ENCODE measurements at places on chromosomes 16 and 17. TPM values are rescaled to one million over a fixed set of nuclear protein-coding genes. Genes with fewer than 3 reads are reported as not detected.
A peak's percentile ranks its signal among the peaks of the same experiment; 100 is the strongest.

The KRTAP3-3 gene
- total RNA-seq: not detected

The HSD17B2 gene
- under 0.01 TPM for total RNA-seq

The STH gene
- total RNA-seq: 2.0 TPM

GRCh38 chr16:13038591-13038990, 137.2 kb downstream of the SHISA9 start:
- DNase-seq: no peak

GRCh38 chr16:78584213-78584860, 484.9 kb downstream of the WWOX start:
- DNase-seq: no peak

GRCh38 chr16:17836868-17837602, 366.3 kb upstream of the XYLT1 start:
- no peak for DNase-seq

GRCh38 chr17:17043461-17044271, 1.4 kb downstream of the MPRIP start:
- DNase-seq: no peak

DNA sequence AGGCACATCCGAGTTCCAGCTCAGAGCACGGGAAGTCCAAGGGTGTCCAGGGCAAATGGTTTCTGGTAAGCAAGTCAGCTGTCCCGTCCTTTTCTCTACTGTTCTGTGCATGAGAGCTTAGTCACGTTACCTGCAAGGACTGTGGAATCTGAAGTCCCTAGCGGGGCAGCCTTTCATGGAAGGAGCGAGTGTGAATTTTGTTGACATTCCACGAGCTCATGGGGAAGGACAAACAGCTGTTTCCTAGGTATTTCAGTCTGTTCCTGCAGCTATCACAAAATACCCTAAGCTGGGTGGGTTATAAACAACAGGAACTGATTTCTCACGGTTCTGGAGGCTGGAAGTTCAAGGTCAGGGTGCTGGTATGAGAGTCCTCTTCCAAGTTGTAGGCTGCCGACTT, 109.2 kb downstream of the SDR42E1 start:
- DNase-seq: no peak

The MYL11 gene
- not detected for total RNA-seq

The CDK3 gene
- total RNA-seq: 0.41 TPM

The CNTD1 gene
- 0.82 TPM for total RNA-seq

GRCh38 chr16:89562939-89563338, 2.5 kb downstream of the RPL13 start:
- DNase-seq: no peak

- no peak for DNase-seq
Observed at GRCh38 chr17:2894782-2895181, 98.5 kb downstream of the RAP1GAP2 start.

DNA sequence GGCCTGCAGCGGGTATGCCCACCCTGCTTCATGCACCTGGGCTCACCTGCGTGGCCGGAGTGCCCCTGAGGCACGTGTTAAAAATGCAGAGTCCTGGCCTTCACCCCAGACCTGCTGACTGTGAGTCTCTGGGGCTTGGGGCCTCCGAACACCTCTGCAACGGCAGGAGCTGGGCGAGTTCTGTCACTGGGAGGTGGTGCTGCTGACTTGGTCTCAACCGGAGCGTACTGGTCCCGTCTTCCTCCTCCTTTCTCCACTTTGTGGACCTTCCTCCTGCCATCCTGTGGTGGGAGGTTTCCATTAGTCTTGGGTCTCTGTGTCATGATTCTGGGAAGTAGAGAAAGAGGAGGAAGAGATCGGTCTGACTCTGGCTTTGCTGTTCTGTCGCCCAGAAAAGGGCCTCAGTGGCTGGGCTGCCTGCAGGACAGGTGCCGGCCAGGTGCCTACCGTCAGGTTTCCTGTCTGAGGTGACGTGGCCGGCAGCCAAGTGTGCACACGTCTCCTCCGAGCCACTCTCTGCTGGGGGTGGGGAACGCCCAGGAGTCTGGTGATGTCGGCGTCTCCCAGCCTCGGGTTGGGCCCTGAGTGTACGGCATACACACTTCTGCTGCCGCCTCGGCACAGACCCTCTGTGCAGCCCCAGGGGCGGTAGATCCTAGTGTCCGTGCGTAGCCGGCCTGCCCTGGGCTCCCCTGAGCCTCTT, 6.9 kb downstream of the TSC2 start:
- no peak for DNase-seq

- DNase-seq: no peak
Observed at GRCh38 chr16:8686879-8687278, 12.5 kb downstream of the ABAT start.

- no peak for DNase-seq
Observed at GRCh38 chr16:68997564-68997963, 107.9 kb upstream of the HAS3 start.

- no peak for DNase-seq
Observed at GRCh38 chr16:87757841-87758426, 7.9 kb downstream of the KLHDC4 start.

The TBC1D3I gene
- under 0.01 TPM for total RNA-seq

- DNase-seq: no peak
Observed at GRCh38 chr17:40301315-40301714, 7.7 kb upstream of the RARA start.

- DNase-seq: peak; percentile 65
Observed at GRCh38 chr16:28277537-28278388, 14.6 kb upstream of the SBK1 start.

- no peak for DNase-seq
Observed at GRCh38 chr16:17951378-17951777, 385.2 kb downstream of the NPIPA8 start.

DNA sequence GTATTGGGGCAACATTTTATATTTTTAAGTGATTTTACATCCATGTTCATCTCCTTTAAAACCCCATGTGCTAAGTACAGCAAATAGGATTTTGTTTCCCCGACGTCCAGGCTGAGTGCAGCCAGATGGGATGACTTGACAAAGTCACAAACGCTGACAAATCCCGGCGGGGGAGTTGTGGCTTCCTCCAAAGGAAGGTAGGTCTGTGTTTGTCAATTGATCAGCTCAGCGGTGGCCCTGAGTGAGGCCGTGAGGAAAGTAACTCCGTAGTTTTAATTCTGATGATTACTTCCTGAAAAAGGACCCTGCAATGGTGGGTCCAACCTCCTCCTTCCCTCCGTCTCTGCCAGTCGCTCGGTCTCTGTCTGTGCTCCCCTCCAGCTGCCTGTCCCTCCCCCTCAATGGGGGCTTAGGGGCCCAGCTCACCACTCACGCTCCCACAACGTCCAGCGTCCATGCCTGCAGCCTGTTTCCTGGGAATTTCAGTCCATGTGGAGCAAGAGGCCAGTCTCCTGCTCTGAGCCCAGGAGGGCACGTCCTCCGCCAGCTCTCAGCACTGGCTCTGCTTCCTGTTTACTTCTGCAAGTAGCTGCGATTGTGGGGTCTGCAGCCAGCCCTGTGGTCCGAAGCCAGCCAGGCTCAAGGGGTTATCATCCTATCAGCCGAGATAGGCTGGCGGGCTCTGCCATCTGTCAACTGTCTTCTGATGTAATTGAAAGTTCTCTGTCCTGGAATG, 209.4 kb upstream of the FOXF1 start:
- no peak for DNase-seq

GRCh38 chr17:28648698-28649097, 3.7 kb upstream of the BLTP2 start:
- DNase-seq: no peak

GRCh38 chr17:79002796-79003593, 6.6 kb downstream of the CANT1 start:
- DNase-seq: no peak

GRCh38 chr17:10118788-10119130, 79.6 kb downstream of the GAS7 start:
- no peak for DNase-seq

DNA sequence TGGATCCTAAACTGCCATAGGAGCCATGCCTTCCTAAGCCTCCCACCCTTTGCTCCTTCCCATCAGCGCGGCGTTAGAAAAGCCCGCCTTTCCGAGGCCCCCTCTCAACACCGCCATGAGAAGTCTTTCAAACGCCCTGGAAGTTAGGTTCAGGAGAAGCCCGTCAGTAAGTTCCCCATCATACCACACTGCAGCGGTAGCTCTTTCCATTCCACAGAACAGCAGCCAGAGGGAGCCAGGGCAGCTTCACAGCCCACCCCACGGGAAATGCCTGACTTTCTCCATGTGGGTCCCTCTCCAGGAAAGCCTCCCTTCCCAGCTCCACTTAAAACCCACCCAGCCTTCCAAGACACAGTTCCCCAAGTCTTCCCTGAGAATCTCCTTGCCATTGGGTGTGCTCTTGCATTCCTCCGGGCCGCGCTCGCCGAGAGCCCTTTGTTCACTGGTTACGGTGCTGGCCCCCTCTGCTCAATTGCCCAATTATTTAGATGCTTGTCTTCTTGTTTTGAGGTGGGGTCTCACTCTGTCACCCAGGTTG, 28.7 kb downstream of the KIAA0513 start:
- no peak for DNase-seq

The SLC16A13 gene
- total RNA-seq: 0.82 TPM

DNA sequence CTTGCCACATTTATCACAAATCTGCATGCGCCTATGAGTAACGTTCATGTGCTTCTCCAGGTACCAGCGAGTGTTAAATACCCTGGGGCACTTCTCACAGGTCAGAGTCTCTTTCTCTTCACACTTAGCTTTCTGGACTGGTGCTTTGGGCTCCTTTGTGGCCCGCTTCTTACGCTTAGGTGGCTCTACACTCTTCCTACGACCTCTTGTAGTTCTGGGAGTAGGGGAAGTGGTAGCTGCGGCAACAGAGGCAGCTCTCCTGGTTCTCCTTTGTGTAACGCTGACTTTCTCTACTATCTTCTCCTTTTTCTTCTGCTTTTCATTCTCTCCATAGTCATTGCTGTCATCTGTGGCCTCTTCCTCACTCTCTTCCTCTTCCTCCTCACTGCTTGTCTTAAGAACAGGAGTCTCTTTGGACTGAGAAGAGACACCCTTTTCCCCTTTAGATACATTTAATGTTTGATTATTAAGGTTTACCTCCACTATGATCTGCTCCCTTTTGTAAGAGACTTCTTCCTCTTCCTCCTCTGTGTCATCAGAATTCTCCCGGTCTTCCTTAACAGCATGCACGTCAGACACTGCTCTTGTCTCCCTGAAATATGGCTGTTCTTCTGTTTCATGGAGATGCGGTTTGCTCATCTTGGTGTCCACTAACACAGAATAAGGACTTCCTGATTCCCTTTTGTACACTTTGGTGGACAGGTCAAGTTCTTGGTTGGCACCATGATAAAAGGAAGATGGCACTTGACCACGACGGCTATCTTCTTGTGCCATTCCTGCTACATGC, 45.0 kb downstream of the ZNF652 start:
- DNase-seq: no peak

The SPAG9 gene
- total RNA-seq: 297 TPM

DNA sequence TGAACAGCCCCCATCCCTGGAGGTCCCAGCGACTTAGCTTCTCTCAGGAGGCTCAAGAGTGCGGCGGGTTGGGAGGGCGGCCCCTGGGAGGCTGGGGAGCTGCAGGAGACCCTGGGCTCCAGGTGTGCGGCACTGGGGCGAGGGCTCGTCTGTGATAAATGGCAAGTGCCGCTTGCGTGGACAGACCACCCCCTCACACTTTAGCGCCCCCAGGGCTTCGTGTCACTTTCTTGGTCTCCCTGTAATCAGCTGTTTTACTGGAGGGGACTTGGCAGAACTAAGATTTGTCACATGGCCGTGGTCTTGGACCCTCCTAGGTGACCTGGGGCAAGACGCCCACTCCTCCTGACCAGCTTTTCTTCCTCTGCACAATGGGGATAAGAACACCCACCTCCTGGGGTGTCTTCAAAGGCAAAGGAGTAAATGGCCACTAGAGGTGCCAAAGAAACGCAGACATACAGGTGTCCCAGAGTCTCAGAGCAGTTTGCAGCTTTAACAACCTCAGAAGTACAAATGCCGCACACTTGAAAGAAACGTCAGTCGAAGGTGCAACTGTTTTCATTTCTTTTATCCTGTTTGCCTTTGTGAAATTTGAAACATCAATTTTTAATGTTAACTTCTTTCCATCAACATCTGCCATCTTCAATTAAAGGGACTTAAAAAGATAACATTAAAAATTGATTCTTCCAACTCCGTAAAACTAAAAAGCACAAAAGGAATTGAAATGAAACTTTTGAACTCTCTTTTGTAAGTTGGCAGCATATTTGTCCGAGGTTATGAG, 946 bp downstream of the OSGIN1 start:
- no peak for DNase-seq

GRCh38 chr17:76000755-76001521, at the start of gene CDK3:
CDK3 (plus strand) TSS chr17:76000855; CDS start chr17:76001426, 571 bp downstream.
- peak; percentile 16 for DNase-seq

GRCh38 chr17:13690806-13691205, 89.1 kb upstream of the HS3ST3A1 start:
- DNase-seq: no peak

DNA sequence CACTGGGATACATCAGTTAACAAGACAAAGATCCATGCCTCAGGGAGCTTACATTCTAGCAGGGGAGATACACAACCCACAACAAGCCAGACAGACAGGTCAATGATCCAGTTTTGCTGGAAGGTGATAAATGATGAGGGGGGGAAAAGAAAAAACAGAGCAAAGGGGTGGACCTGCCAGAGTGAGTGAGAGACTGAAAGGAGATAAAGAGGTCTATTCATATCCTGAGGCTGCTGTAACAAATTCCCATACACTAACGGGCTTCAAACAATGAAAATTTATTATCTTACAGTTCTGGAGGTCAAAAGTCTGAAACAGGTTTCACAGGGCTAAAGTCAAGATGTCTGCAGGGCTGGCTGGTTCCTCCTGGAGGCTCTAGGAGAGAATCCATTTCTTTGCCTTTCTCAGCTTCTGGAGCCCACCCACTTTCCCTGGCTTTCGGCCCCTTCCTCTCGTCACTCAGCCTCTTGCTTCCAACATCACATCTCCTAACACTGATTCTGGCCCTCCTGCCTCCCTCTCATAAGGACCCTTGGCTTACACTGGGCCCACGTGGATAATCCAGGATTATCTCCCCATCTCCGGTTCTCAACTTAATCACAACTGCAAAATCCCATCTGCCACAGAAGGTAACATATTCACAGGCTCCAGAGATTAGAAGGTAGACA, 81.5 kb downstream of the GAS7 start:
- DNase-seq: no peak

The SDR42E1 gene
- 0.41 TPM for total RNA-seq

- no peak for DNase-seq
Observed at GRCh38 chr16:9666834-9667480, 515.3 kb downstream of the GRIN2A start.
